ENCODE measurements at places on chromosomes 2 and 18. TPM values are rescaled to one million over a fixed set of nuclear protein-coding genes. Genes with fewer than 3 reads are reported as not detected.

Gene IL18R1
- 8.3 TPM for total RNA-seq

Gene SERPINB3
- total RNA-seq: 0.07 TPM

Gene AQP12B
- not detected for total RNA-seq

Gene VIL1
- total RNA-seq: not detected

Gene ALPP
- total RNA-seq: not detected

Gene GREB1L
- 1.0 TPM for total RNA-seq

Gene SAG
- total RNA-seq: not detected

Gene ICOS
- total RNA-seq: not detected

Gene MTIF2
- 27.1 TPM for total RNA-seq

Gene WNT6
- not detected for total RNA-seq

Gene RAMP1
- total RNA-seq: 3.7 TPM

Gene LBH
- 253 TPM for total RNA-seq

Gene CFAP65
- 0.03 TPM for total RNA-seq
